Upper lobe of right lung (tissue), 1 donor: ENCODE measurements at places on chromosomes 5 and 9.
A peak's percentile ranks its signal among the peaks of the same experiment; 100 is the strongest.

DNA sequence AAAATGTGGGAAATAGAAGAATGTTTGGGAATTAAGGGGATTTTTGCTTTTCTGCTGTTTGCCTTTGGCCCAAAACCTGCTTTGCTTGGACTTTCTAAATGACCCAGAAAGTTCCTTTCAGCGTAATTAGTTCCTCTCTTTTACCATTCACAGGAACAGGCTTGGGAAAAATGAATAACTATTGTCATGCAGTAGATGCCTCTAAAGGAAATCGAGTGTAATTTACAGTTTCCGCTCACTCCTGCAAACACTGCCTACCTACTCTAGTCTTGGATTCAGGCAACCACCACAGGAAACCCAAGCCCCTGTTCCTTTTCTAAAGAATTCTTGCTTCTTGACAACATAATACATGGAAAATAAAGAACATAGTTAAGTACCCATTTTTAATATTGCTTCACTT, 25.0 kb downstream of the TTC23L start:
- H3K4me1 ChIP-seq = no peaks in the 10 kb centered on the region
- H3K27ac ChIP-seq = no peak overlapping the region
- no peaks in the 10 kb centered on the region for H3K27me3 ChIP-seq
- H3K4me3 ChIP-seq = no peak overlapping the region
- H3K36me3 ChIP-seq = no peaks in the 10 kb centered on the region

- peak within 1 kb of the TSS; percentile 60 for H3K4me3 ChIP-seq
- H3K36me3 ChIP-seq = no peaks in the 10 kb centered on the region
- no peaks in the 10 kb centered on the region for H3K4me1 ChIP-seq
- peak within 1 kb of the TSS; percentile 66 for H3K27ac ChIP-seq
Observed at GRCh38 chr5:170861917-170862766, at the start of gene RANBP17. Gene RANBP17, plus strand, starts transcription at chr5:170862018.

DNA sequence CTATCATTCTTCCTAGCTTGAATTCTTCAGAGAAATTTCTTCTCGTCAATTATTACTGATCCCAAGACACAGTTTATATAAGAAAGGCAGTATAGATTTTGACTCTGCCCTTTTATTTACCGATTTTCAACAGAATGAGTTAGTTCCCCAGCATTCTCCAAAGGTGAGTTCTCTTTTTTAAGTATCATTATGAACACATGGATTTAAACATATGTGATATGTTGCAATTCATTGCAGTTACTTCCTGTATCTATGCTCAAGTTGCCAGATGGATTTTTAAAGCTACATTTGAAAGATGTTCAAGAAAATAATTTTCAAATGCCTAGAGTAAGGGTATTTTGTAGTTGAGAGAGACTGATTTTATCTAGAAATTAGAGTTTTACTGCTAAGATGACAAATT, 8.4 kb downstream of the WDR41 start:
- no peak for DNase-seq
- H3K4me3 ChIP-seq = no peak overlapping the region
- no peak overlapping the region for H3K27ac ChIP-seq
- no peaks in the 10 kb centered on the region for H3K27me3 ChIP-seq

- H3K4me3 ChIP-seq = peak overlapping the region; percentile 30
- H3K27ac ChIP-seq = no peak overlapping the region
- H3K27me3 ChIP-seq = peaks cover 26% of the 10 kb centered on the region
Observed at GRCh38 chr5:137498301-137498735, 808 bp downstream of the SPOCK1 start.

GRCh38 chr5:18544421-18544820, 910.2 kb downstream of the TAF11L14 start:
- no peaks in the 10 kb centered on the region for H3K4me1 ChIP-seq
- H3K36me3 ChIP-seq = no peaks in the 10 kb centered on the region
- no peak overlapping the region for H3K4me3 ChIP-seq
- no peak for DNase-seq
- no peak overlapping the region for H3K27ac ChIP-seq

GRCh38 chr9:137458194-137459151, 661 bp downstream of the NSMF start:
- H3K27ac ChIP-seq = peak overlapping the region; percentile 26
- no peaks in the 10 kb centered on the region for H3K36me3 ChIP-seq
- H3K27me3 ChIP-seq = no peaks in the 10 kb centered on the region
- peak overlapping the region; percentile 67 for H3K4me3 ChIP-seq

GRCh38 chr9:36479101-36479500, 79.0 kb upstream of the RNF38 start:
- H3K4me1 ChIP-seq = peaks cover 17% of the 10 kb centered on the region
- no peak overlapping the region for H3K27ac ChIP-seq
- no peak overlapping the region for H3K4me3 ChIP-seq
- no peaks in the 10 kb centered on the region for H3K36me3 ChIP-seq
- no peaks in the 10 kb centered on the region for H3K27me3 ChIP-seq
- no peak for DNase-seq

DNA sequence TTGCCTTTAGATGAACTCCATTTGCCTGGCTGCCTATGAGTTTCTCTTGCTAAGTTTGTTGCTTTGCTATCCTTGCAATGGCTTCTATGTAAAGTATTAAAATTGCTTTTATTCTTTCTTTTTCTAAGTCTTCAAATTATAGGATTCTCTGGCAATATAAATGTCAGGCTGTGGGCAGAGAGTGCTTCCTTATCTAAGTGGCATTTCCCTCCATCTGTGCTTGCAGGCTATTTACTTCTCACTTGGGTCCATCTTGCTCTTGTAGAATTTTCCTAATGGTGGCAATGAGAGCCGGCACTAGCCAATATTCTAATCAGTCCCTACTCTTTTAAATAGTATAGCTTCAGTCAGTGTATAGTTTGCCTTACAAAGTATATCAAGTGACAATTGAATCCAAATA, 63.3 kb downstream of the FAM174A start:
- H3K36me3 ChIP-seq = no peaks in the 10 kb centered on the region
- no peak overlapping the region for H3K4me3 ChIP-seq
- no peak for DNase-seq
- no peak overlapping the region for H3K27ac ChIP-seq

GRCh38 chr5:122963305-122963704, 73.2 kb downstream of the PPIC start:
- no peak overlapping the region for H3K27ac ChIP-seq
- no peak overlapping the region for H3K4me3 ChIP-seq
- H3K36me3 ChIP-seq = no peaks in the 10 kb centered on the region
- H3K27me3 ChIP-seq = no peaks in the 10 kb centered on the region

DNA sequence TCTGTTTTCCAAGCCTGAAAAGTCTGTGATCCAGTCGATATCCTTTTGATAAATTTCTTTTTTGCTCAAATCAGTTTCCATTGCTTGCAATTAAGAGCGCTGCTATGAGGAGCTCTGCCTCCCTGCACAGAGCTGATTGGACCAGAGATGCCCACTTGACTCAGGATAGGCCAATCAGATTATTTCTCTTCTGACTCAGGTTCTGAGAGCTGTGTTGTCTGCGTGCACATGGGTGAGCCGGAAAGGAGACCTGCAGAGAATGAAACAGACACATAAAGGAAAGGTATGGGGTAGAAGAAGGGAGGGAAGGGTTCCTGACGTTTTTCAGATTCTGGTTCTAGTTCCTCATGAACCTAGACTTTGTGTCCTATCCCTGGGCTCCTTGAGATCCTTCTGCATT, 15.8 kb upstream of the FABP6 start:
- no peaks in the 10 kb centered on the region for H3K27me3 ChIP-seq
- no peaks in the 10 kb centered on the region for H3K4me1 ChIP-seq
- no peak overlapping the region for H3K27ac ChIP-seq
- H3K4me3 ChIP-seq = no peak overlapping the region
- DNase-seq = no peak
- no peaks in the 10 kb centered on the region for H3K36me3 ChIP-seq

GRCh38 chr5:154654486-154655371, 100.4 kb upstream of the LARP1 start:
- no peaks in the 10 kb centered on the region for H3K27me3 ChIP-seq
- H3K36me3 ChIP-seq = no peaks in the 10 kb centered on the region
- peak overlapping the region; percentile 44 for H3K27ac ChIP-seq
- peaks cover 17% of the 10 kb centered on the region for H3K4me1 ChIP-seq
- H3K4me3 ChIP-seq = no peak overlapping the region
- DNase-seq = peak; percentile 13

- H3K27ac ChIP-seq = no peak overlapping the region
- peak; percentile 83 for DNase-seq
- H3K4me3 ChIP-seq = no peak overlapping the region
- no peaks in the 10 kb centered on the region for H3K36me3 ChIP-seq
- no peaks in the 10 kb centered on the region for H3K4me1 ChIP-seq
Observed at GRCh38 chr5:129852747-129853352, 51.4 kb upstream of the CHSY3 start.

GRCh38 chr9:91359734-91360470, 1.8 kb downstream of the AUH start:
- peaks cover 8% of the 10 kb centered on the region for H3K36me3 ChIP-seq
- peak overlapping the region; percentile 99 for H3K4me3 ChIP-seq
- no peaks in the 10 kb centered on the region for H3K27me3 ChIP-seq

GRCh38 chr9:114021578-114021977, 56.5 kb downstream of the AMBP start:
- no peak overlapping the region for H3K4me3 ChIP-seq
- H3K27ac ChIP-seq = no peak overlapping the region
- no peak for DNase-seq
- H3K27me3 ChIP-seq = no peaks in the 10 kb centered on the region

GRCh38 chr9:37938121-37938891, 34.4 kb upstream of the SLC25A51 start:
- no peaks in the 10 kb centered on the region for H3K36me3 ChIP-seq
- no peaks in the 10 kb centered on the region for H3K27me3 ChIP-seq
- H3K27ac ChIP-seq = no peak overlapping the region
- DNase-seq = no peak
